Astrocyte (in vitro differentiated cells and primary cell): ENCODE measurements at places on chromosomes 5 and 9.

DNA sequence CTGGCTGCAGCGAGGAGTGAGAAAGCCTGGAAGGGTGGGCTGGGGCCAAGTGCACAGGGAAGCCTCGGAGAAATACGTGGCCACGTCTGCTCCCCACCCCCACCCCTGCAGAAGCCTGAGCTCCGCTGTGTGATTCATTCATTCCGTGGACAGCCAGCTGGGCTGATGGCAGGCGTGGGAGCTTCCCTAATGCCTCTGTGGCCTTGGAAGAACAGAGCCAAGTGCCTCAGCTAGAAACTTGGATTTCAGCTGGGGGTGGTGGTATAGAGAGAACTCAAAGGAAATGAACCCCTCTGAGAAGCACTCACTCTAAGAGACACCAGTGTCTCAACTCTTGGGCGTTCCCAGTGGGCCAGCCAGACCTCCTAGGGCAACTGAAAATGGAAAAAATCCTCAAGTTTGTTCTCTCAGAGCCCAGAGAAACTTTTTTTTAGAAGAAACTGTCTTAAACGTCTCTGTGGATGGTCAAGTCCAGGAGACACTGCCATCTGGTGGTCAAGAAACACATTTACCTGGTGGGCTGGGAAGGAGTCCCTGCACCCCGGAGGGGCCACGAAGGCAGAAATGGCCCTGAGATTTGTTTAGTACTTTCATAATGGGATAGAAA is 18.0 kb downstream of the ATOX1 start:
- DNase-seq: peak; percentile 95

DNA sequence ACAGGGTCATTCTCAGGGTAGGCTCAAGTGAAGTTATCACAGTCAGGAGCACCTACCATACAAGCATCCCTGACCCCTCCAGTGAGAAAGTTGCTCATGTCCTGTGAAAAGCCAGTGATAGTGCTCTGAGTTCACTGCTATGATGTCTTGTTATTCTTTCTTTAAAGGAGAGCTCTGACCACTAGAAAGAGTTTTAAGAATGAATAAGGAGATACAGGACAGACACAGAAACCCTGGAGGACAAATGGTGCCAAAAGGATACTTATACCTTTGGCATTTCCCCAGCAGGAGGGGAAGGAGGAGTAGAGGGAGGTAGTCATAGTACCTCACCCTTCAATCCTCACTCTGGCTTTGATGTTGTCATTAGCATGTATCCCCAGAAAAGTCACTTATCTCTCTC is 84.0 kb upstream of the AGXT2 start:
- peak; percentile 31 for DNase-seq

- DNase-seq: no peak
These were observed 448.9 kb downstream of the MED10 start for GRCh38 chr5:5929291-5930020.

GRCh38 chr9:36818242-36818938 is 215.7 kb downstream of the PAX5 start:
- no peak for DNase-seq

- no peak for DNase-seq
These were observed 76.4 kb upstream of the SMARCA2 start for GRCh38 chr9:1938675-1939170.

DNA sequence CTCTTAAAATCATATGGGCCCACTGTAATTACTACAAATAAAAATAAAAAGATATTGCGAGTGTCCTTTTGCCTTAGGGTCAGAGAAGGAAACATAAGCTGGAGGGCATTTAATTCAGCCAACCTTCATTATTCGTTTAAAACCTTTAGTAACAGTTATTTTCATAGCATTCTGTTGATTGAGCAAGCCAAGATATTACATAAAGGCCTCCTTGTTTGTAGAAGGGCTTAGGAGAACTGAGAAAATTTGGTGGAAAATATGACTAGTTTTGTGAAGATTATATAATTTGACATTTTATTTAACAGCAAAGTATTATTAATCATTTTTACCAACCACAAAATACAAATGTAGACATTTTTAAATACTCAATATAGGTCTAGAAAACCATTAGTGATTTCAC is 62.2 kb downstream of the COX7C start:
- DNase-seq: no peak
